Left ventricle myocardium inferior (tissue), 1 donor: ENCODE measurements at places on chromosomes 6 and 20. TPM values are rescaled to one million over a fixed set of nuclear protein-coding genes. Genes with fewer than 3 reads are reported as not detected.

DNA sequence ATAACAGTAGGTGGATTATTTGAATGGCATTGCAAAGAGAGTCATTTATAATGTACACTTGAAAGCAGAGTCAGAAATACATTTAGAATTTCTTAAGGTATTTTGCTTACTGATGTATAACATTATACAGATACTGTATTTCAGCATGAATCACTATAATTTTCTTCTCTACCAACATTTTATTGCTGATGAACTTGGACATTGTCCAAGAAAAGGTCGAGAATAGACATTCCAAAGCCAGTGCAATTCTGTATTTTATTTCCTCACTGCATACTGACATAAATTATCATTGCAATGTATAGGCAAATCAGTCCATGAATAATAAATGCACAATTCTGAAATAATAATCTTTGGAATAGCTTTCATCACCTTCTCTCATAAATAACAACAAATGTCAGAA, 1420.0 kb upstream of the EYS start:
- H3K36me3 ChIP-seq = no peaks in the 10 kb centered on the region
- no peak overlapping the region for H3K4me3 ChIP-seq
- H3K27me3 ChIP-seq = no peaks in the 10 kb centered on the region

DNA sequence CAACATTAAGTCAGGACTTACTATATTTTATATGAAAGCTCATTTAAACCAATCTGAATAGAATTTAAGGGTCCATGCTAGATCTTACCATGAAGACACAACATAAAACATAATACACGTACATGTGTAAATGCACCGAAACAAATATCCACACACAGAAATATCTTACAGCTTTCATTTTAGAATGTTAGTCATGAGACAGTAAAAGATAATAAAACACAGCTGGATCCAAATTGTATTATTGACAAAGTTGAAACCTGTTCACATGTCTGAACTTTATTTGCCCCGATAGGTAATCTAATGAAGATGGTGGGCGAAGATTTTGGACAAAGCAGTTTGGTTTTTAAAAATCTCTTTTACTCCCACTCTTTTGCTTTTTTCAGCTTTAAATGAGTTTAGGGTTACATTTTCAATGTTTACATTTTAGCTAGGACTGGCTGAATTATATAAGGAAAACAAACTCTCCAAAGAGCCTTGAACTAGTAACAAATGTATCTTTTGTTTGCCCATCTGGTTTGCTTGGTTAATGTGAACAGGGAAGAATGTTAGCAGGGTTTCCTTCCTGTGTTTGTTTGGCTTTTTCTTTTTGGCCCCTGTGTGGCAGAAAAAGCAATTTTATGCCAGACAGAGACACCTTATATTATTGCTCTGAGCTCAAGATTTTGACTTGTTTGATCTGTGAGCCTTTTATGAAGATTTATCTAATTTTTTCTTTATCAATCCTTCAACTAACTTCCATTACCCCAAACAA, 5.1 kb upstream of the TMEM181 start:
- H3K4me3 ChIP-seq = no peak overlapping the region
- no peaks in the 10 kb centered on the region for H3K27me3 ChIP-seq
- DNase-seq = no peak
- H3K36me3 ChIP-seq = no peaks in the 10 kb centered on the region
- H3K4me1 ChIP-seq = peaks cover 8% of the 10 kb centered on the region

Gene HEBP2
- total RNA-seq = 101 TPM

GRCh38 chr20:34010405-34010931, 16.8 kb downstream of the RALY start:
- no peaks in the 10 kb centered on the region for H3K36me3 ChIP-seq
- peaks cover 91% of the 10 kb centered on the region for H3K4me1 ChIP-seq
- no peak overlapping the region for H3K27ac ChIP-seq
- no peak overlapping the region for H3K4me3 ChIP-seq
- H3K27me3 ChIP-seq = no peaks in the 10 kb centered on the region

DNA sequence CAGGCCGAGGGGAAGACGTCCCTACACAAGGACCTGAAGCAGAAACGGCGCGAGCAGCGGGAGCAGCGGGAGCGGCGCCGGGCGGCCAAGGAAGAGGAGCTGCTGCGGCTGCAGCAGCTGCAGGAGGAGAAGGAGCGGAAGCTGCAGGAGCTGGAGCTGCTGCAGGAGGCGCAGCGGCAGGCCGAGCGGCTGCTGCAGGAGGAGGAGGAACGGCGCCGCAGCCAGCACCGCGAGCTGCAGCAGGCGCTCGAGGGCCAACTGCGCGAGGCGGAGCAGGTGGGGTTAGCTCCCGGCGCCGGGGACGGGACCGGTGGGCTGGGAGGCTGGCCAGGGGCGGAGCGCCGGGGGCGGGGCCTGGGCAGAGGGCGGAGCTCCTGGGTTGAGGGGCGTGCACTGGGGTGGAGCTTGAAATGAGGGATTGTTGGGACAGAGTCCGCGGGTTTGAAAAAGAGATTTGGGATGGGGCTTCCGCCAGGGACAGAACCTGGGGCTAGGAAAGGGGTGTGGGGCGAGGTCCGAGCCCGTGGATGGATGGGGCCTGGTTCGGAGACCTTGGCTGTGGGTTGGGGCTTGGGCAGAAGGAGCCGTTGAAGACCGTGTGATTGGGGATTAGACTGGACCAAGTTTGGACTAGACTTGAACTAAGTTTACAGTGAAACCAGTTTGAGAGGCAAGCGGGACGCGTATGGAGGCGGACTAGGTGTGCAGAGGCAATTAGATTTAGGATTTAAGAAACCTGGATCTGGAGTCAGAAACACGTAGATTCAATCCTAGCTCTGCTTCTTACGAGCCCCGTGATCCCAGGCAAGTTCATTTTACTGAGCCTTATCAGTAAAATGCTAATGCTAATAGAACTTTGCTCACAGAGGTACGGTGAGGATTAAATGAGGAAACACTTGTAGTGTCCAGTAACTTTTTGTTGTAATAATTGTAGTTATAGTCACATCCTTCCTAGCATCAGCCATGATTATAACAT, 20.9 kb downstream of the DEF6 start:
- peak overlapping the region; percentile 63 for H3K27ac ChIP-seq
- no peaks in the 10 kb centered on the region for H3K27me3 ChIP-seq
- peak overlapping the region; percentile 78 for H3K4me3 ChIP-seq
- DNase-seq = peak; percentile 83
- H3K4me1 ChIP-seq = peaks cover 20% of the 10 kb centered on the region
- no peaks in the 10 kb centered on the region for H3K36me3 ChIP-seq

GRCh38 chr20:32528171-32528891, 56.8 kb downstream of the NOL4L start:
- H3K4me3 ChIP-seq = peak overlapping the region; percentile 25
- H3K27ac ChIP-seq = peak overlapping the region; percentile 61
- DNase-seq = peak; percentile 73
- peaks cover 46% of the 10 kb centered on the region for H3K4me1 ChIP-seq
- no peaks in the 10 kb centered on the region for H3K27me3 ChIP-seq

- no peak overlapping the region for H3K4me3 ChIP-seq
- H3K27ac ChIP-seq = no peak overlapping the region
- H3K27me3 ChIP-seq = peaks cover 59% of the 10 kb centered on the region
Observed at GRCh38 chr20:62772103-62772611, 24.1 kb upstream of the MRGBP start.

Gene MEP1A
- total RNA-seq = not detected

Gene TFAP2D
- total RNA-seq = not detected

DNA sequence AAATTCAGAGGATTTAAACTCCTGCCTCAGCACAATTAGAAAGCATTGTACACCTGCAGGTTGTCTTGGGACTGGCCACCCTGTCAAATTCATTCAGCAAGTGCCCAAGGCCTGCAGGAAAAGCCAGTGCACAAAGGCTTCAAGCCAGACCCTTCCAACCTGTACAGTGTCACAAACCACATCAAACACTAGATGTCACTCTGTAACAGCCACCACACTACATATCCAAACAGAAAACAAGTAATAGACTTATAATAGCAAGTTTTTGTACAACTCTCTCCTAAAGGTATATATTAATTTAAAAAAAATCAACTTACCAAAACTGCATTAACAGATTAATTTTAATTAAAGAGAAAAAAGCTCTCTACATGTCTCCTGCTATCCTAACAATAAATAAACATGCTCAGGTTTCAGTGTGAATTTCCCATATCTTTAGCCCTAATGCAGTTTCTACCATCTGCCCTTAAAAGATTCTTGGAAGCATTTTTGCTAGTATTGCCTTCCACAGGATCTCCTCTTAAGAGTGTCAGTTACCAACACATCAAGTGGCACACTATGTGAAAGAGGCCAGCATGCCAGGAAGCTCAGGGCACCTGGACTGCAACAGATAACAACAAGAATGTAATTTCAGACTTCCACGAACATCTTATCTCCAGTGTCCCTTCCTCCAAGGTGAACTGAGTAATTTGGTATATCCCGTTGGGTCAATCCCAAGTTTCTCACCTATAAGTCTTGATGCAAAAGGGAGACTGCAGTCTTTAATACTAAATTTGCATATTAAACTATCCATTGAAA, 47.5 kb downstream of the RALGAPA2 start:
- H3K27me3 ChIP-seq = no peaks in the 10 kb centered on the region
- peaks cover 31% of the 10 kb centered on the region for H3K4me1 ChIP-seq
- H3K36me3 ChIP-seq = peaks cover 6% of the 10 kb centered on the region
- no peak overlapping the region for H3K4me3 ChIP-seq
- no peak overlapping the region for H3K27ac ChIP-seq
- no peak for DNase-seq

- no peak overlapping the region for H3K4me3 ChIP-seq
- DNase-seq = no peak
- no peaks in the 10 kb centered on the region for H3K27me3 ChIP-seq
- peaks cover 3% of the 10 kb centered on the region for H3K36me3 ChIP-seq
- H3K27ac ChIP-seq = no peak overlapping the region
Observed at GRCh38 chr6:20166210-20166609, 46.1 kb downstream of the MBOAT1 start.

Gene TREML2
- not detected for total RNA-seq

GRCh38 chr20:62235001-62235776, 3.1 kb upstream of the OSBPL2 start:
- peak overlapping the region; percentile 82 for H3K4me3 ChIP-seq
- peaks cover 12% of the 10 kb centered on the region for H3K27me3 ChIP-seq
- DNase-seq = peak; percentile 39
- peak overlapping the region; percentile 93 for H3K27ac ChIP-seq

GRCh38 chr20:4592316-4593148, 129.2 kb upstream of the PRND start:
- no peaks in the 10 kb centered on the region for H3K36me3 ChIP-seq
- H3K4me3 ChIP-seq = peak overlapping the region; percentile 57
- peak; percentile 41 for DNase-seq
- H3K27me3 ChIP-seq = peaks cover 25% of the 10 kb centered on the region

DNA sequence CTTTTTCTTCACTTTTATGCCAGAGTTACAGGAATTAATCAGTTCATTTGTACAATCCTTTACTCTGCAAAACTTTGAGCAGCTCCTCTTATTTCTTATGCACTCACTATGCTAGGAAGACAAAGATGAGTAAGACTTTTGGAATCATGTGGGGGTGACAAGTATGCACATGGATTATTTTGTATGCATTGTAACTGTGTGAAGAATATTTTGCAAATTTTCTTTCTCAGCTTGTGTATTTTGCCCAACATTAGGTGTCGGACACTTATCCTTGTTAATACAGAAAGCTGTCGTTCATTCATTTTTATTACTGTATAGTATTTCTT, 88.6 kb downstream of the PPP1R14C start:
- H3K4me3 ChIP-seq = no peak overlapping the region
- H3K4me1 ChIP-seq = peaks cover 52% of the 10 kb centered on the region
- no peak overlapping the region for H3K27ac ChIP-seq
- H3K27me3 ChIP-seq = no peaks in the 10 kb centered on the region

GRCh38 chr20:43446361-43446879, 11.3 kb upstream of the SRSF6 start:
- H3K27ac ChIP-seq = no peak overlapping the region
- H3K27me3 ChIP-seq = peaks cover 68% of the 10 kb centered on the region
- DNase-seq = no peak
- peaks cover 9% of the 10 kb centered on the region for H3K4me1 ChIP-seq
- no peaks in the 10 kb centered on the region for H3K36me3 ChIP-seq
- no peak overlapping the region for H3K4me3 ChIP-seq

Gene PET117
- total RNA-seq = 9.1 TPM

DNA sequence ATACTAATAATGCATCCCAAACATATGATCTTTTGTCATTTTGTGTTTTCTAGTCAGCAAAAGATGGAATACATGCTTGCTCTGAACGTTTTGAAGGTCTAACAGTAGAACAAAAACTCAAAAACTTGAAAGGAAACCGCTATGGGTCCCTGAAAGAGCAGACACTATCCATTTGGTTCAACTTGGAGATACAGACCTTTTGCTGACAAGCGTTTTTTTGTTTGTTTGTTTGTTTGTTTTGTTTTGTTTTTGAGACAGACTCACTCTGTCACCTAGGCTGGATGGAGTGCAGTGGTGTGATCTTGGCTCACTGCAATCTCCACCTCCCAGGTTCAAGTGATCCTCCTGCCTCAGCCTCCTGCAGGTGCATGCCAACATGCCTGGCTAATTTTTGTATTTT, 644.3 kb upstream of the PTCHD4 start:
- no peaks in the 10 kb centered on the region for H3K4me1 ChIP-seq
- no peak overlapping the region for H3K4me3 ChIP-seq
- H3K36me3 ChIP-seq = no peaks in the 10 kb centered on the region

DNA sequence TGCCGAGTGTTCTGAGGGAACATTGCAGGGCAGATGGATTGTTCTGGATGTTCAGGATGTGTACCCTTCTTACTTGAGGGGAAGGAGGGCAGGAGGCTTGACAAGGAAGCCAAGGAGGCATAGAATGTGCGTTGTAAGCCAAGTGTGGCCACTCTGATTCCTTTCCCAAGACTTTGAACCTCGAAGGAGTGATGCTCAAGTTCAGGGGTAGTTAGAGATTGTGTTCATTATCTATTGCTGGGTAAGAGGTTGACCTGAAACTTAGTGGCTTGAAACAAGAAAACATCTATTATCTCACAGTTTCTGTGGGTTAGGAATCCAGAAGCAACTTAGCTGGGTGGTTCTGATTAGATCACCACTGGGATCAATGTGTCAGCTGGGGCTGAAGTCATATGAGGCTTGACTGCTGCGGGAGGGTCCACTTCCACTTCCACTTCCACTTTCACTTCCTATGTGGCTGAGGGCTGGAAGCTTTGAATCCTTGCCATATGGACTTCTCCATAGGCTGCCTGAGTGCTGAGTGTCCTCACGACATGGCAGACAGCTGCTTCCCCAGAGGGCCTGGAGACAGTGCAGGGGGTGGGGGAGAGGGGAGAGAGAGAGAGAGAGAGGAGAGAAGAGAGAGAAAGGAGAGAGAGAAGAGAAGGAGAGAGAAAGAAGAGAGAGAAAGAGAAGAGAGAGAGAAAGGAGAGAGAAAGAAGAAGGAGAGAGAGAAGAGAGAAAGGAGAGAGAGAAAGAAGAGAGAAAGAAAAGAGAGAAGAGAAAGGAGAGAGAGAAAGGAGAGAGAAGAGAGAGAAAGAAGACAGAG, 6.9 kb upstream of the CD40 start:
- H3K4me1 ChIP-seq = no peaks in the 10 kb centered on the region
- H3K27ac ChIP-seq = no peak overlapping the region
- H3K4me3 ChIP-seq = no peak overlapping the region
- DNase-seq = no peak
- H3K36me3 ChIP-seq = no peaks in the 10 kb centered on the region

GRCh38 chr6:163828038-163828795, 413.7 kb downstream of the QKI start:
- DNase-seq = peak; percentile 31
